SJSA1 (cell line): ENCODE measurements at places on chromosomes 12 and 14. TPM values are rescaled to one million over a fixed set of nuclear protein-coding genes. Genes with fewer than 3 reads are reported as not detected.

DNA sequence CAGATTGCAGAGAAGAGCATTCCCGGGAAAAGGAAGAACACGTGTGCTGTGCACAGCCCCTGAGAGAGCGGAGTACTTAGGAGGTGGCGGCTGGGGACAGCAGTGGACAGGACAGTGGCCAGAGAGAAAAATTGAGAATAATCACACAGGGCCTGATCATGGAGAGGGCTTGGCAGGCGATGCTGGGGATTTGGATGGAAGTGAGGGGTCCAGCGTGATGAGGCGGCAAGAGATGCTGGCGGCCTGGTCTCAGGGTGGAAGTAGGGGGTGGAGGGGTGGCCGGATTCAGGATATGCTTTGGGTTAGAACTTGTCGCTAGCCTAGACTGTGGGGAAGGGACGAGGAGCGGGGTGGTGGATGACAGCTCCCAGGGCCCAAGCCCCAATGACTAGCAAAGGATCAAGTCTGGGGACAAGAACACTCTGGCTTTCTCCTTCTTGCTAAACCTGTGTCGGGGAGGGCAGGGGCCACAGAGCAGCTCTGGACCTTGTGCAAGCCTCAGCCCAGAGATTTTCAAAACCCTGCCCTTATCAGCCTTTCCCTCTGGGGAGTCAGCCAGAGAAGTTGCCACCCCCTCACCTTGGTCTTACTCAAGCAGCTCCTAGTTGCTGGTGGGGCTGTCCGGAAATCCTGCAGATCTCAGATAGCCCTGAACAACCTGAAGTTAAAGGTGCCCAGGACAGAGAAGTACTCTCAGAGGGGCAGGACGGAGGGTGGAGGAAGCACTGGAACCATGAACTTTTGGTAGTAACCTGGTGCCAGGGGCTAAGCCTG, 1.3 kb downstream of the HVCN1 start:
- H3K36me3 ChIP-seq, result no peaks in the 10 kb centered on the region
- peaks cover 5% of the 10 kb centered on the region for H3K4me1 ChIP-seq
- H3K27ac ChIP-seq, result no peak overlapping the region
- H3K27me3 ChIP-seq, result peaks cover 27% of the 10 kb centered on the region

DNA sequence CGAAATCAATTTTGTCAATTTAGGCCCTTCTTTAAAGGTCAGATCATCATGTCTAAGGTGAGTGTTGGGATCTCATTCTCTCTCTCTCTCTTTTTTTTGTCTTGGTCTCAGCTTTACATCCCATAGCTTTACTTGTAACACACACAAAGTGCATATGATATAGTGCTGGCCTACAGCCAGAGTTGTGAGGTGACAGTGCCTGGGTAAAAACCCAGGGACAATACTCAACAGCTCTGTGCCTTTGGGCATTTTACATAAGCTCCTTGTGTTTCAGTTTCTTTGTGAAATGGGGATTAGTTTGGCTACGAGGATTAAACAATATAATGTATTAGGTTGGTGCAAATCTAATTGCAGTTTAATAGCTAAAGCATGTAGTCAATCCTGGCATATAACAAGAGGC, 40.2 kb downstream of the GRIP1 start:
- peaks cover 3% of the 10 kb centered on the region; the same call in 1 of the 2 replicates for H3K27me3 ChIP-seq
- no peaks in the 10 kb centered on the region for H3K36me3 ChIP-seq
- no peaks in the 10 kb centered on the region for H3K4me1 ChIP-seq
- no peak for DNase-seq
- H3K4me3 ChIP-seq, result no peak overlapping the region

GRCh38 chr14:52399104-52399503, 85.0 kb downstream of the PTGER2 start:
- no peaks in the 10 kb centered on the region for H3K36me3 ChIP-seq
- H3K27me3 ChIP-seq, result no peaks in the 10 kb centered on the region
- no peak for DNase-seq
- H3K4me3 ChIP-seq, result no peak overlapping the region
- H3K4me1 ChIP-seq, result peaks cover 20% of the 10 kb centered on the region

- no peaks in the 10 kb centered on the region for H3K4me1 ChIP-seq
- no peak overlapping the region for H3K27ac ChIP-seq
- H3K36me3 ChIP-seq, result no peaks in the 10 kb centered on the region
- peaks cover 3% of the 10 kb centered on the region; the same call in 1 of the 2 replicates for H3K27me3 ChIP-seq
- H3K4me3 ChIP-seq, result no peak overlapping the region
Measured at GRCh38 chr14:93549595-93549994, 118.9 kb downstream of the UNC79 start.

DNA sequence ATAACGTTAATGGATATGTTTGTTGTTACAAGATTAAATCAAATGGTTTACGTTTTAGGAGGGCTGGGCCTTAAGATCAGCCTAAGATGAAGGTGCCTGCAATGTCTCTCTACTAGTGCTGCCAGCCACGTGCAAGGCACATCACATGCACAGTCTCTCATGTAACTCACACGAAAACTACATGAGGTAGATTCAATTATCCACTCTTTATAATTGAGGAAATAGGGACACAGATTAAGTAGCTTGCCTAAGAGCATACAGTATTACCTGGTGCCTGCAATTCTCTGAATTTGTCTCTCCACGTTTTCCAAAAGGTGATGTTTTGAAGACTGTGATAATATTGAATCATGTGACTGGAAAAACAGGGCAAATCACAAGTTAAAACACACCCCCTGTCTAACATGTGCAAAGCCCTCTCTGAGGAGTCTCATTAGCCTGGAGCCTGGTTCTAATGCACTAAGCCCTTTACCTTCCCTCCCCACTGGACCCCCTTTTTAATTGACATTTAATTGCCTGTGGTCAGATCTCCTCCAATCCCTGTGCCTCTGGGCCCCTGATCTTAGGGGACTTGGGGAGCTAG, 14.6 kb upstream of the ATP2A2 start:
- H3K4me3 ChIP-seq, result no peak overlapping the region
- DNase-seq, result no peak
- no peaks in the 10 kb centered on the region for H3K27me3 ChIP-seq
- H3K36me3 ChIP-seq, result no peaks in the 10 kb centered on the region
- peaks cover 55% of the 10 kb centered on the region for H3K4me1 ChIP-seq
- H3K27ac ChIP-seq, result peak overlapping the region; percentile 53

- peaks cover 89% of the 10 kb centered on the region for H3K36me3 ChIP-seq
- no peaks in the 10 kb centered on the region for H3K27me3 ChIP-seq
- no peak overlapping the region for H3K4me3 ChIP-seq
- no peak overlapping the region for H3K27ac ChIP-seq
- no peak for DNase-seq
Measured at GRCh38 chr12:66140731-66141130, 10.2 kb upstream of the LLPH start.

Gene LMNTD1
- 1.0 and 1.9 TPM in 2 replicates for total RNA-seq

Gene MYO1H
- not detected in 2 replicates for total RNA-seq

DNA sequence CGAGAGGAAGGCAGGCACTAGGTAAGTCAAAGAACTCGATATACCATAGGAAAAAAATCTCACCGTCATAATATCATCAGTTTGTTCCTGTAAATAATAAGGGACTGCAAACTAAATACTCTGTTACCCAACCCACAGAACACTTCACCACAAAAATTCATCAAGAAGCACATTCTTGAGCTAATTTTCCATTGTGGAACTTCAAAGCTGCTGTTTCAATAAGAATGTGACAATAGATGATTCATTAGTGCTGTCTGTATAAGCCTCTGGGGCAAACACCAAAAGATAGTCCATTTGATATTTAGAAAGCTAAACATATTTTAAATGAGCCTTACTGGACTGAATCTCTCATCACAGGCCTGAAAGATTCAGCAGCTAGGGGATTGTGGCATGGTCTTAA, 219.4 kb downstream of the KSR2 start:
- no peaks in the 10 kb centered on the region for H3K27me3 ChIP-seq
- DNase-seq, result no peak
- no peaks in the 10 kb centered on the region for H3K36me3 ChIP-seq
- no peak overlapping the region for H3K27ac ChIP-seq
- H3K4me1 ChIP-seq, result no peaks in the 10 kb centered on the region

DNA sequence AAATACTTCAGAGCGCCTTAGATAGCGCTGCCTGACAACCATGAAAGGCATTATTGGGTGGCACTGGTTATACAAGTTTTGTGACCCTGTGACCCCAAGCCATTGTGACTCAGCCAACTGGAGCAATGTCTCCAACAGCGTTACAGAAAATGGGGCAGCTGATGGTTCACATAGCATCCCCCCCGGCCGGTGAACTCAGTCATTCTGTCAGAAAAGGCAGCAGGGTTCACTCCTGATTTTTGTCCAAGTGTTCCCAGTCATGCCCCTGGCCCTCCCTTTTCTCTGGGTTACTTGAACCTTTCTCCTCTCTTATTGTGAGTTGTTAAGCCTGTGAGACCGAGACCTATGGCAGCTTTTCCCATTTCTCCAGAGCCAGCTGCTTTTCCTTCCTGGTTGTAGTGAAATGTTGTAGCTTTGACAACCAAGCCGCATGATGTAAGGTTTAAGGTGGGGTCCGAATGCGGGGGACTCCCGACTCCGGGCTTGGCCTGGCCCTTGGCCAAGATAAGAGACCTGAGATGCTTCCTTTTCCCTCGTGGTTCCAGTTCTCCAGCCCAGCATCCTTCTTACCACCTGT, 22.0 kb downstream of the CD9 start:
- peaks cover 53% of the 10 kb centered on the region for H3K4me1 ChIP-seq
- H3K27ac ChIP-seq, result 0 out of 2 replicates have a peak overlapping the region, but pooled peaks have one; percentile 14
- peaks cover 63% of the 10 kb centered on the region for H3K36me3 ChIP-seq
- H3K27me3 ChIP-seq, result no peaks in the 10 kb centered on the region
- no peak overlapping the region for H3K4me3 ChIP-seq

Gene KRT6A
- total RNA-seq, result not detected in 2 replicates

- no peaks in the 10 kb centered on the region for H3K4me1 ChIP-seq
- no peak overlapping the region for H3K27ac ChIP-seq
- H3K27me3 ChIP-seq, result no peaks in the 10 kb centered on the region
Measured at GRCh38 chr12:64549108-64549507, 61.2 kb upstream of the RASSF3 start.

Gene ZNF26
- total RNA-seq, result 5.8 and 10.4 TPM in 2 replicates

Gene SERPINA3
- 0.13 and 0.95 TPM in 2 replicates for total RNA-seq

Gene AQP5
- total RNA-seq, result not detected in 2 replicates

DNA sequence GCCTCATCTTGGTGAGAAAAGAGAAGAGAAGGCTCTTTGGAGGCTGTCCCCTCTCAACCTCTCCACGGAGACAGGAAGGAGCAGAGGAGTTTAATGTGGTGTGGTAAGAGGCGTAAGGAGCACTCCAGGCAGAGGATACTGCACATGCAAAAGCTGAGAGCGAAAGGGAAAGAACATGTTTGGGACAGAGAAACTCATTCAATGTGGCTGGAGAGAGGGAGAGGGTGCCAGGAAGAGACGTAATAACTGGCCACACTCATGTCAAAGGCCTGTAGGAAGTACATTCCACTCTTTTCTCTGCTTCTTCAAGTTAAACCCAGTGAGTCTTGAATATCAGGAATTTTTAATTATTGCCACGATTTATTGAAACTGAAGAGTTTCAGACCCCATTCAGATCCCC, 12.0 kb downstream of the VDR start:
- H3K4me1 ChIP-seq, result no peaks in the 10 kb centered on the region
- no peak overlapping the region for H3K4me3 ChIP-seq
- no peak overlapping the region for H3K27ac ChIP-seq
- no peaks in the 10 kb centered on the region for H3K27me3 ChIP-seq
- no peaks in the 10 kb centered on the region for H3K36me3 ChIP-seq

- H3K4me3 ChIP-seq, result no peak overlapping the region
- H3K27me3 ChIP-seq, result no peaks in the 10 kb centered on the region
- no peak overlapping the region for H3K27ac ChIP-seq
- no peaks in the 10 kb centered on the region for H3K4me1 ChIP-seq
- DNase-seq, result no peak
Measured at GRCh38 chr14:30651937-30652336, 29.8 kb downstream of the SCFD1 start.

Gene TAS2R42
- not detected in 2 replicates for total RNA-seq

- no peaks in the 10 kb centered on the region for H3K27me3 ChIP-seq
- H3K27ac ChIP-seq, result no peak overlapping the region
- H3K4me1 ChIP-seq, result no peaks in the 10 kb centered on the region
- H3K36me3 ChIP-seq, result no peaks in the 10 kb centered on the region
Measured at GRCh38 chr14:34425095-34425851, 36.8 kb downstream of the SPTSSA start.
